ENCODE measurements at places on chromosomes 12 and 14.
A peak's percentile ranks its signal among the peaks of the same experiment; 100 is the strongest.

- DNase-seq = no peak
Observed at GRCh38 chr12:115922952-115923564, 354.4 kb downstream of the MED13L start.

GRCh38 chr12:71007020-71007419 lies 86.5 kb upstream of the PTPRR start:
- DNase-seq = no peak

GRCh38 chr14:38044710-38045109 lies 163.0 kb upstream of the SSTR1 start:
- no peak for DNase-seq

GRCh38 chr14:50714450-50715073 lies 46.5 kb upstream of the SAV1 start:
- peak; percentile 59 for DNase-seq

DNA sequence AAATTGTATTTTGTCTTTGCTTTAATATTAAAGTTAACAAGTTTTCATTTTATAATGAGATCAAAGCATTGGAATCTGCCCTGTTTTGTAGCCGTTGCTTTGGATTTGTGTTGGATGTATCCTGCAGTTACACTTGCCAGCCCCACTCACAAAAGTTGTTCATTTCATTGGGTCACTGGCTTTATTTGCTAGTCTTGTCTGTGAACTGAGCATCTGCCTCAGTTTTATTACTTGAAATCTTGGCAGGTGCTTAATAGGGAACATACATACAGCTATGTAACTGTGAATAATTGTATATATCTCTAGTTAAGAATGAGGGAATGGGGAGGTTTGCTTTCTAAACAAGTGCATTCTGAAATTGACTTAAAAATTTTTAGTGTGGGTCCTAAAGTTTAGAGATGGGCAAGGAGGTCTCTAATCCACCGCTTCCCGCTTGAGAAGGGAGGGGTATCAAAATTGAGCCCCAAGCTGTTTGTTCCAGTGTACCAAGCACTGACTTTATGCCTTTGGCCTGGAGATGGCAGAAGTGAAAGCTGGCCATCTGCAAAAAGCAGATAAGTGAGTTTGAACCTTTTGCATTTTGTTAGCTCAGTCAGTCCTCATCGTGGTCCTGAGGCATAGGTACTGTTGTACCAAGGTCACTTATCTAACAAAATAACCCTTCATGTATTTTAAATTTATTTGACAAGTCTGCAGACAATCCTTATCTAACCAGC lies 9.3 kb downstream of the EIF5 start:
- no peak for DNase-seq

Measured in GM10248 (cell line).